ENCODE measurements at places on chromosomes 12 and 14.

DNA sequence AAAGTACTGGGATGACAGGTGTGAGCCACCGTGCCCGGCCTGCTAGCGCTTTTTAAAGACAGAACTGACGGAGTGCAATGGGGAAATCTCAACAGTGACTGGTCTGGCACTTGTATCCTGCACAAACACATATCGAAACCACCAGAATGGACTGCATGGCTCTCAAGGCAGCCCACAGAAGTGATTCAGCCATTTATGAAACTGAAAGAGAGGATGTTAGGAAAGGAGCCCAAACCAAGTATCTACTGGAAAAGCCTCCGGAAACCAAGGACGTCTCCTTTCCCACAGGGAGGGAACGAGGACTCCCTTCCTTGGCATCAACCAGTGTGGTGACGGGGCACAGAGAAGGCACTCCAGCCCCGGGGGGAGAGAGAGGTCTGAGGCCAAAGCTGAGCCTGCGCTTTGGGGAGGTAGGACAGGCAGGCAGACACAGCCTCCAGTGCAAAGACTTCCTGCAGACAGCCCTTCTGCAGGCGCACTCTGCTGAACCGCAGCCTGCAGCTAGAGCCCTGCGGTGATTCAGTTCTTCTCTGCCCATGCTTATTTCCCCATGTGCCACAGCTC, 16.5 kb downstream of the SLC15A4 start:
- DNase-seq = no peak

DNA sequence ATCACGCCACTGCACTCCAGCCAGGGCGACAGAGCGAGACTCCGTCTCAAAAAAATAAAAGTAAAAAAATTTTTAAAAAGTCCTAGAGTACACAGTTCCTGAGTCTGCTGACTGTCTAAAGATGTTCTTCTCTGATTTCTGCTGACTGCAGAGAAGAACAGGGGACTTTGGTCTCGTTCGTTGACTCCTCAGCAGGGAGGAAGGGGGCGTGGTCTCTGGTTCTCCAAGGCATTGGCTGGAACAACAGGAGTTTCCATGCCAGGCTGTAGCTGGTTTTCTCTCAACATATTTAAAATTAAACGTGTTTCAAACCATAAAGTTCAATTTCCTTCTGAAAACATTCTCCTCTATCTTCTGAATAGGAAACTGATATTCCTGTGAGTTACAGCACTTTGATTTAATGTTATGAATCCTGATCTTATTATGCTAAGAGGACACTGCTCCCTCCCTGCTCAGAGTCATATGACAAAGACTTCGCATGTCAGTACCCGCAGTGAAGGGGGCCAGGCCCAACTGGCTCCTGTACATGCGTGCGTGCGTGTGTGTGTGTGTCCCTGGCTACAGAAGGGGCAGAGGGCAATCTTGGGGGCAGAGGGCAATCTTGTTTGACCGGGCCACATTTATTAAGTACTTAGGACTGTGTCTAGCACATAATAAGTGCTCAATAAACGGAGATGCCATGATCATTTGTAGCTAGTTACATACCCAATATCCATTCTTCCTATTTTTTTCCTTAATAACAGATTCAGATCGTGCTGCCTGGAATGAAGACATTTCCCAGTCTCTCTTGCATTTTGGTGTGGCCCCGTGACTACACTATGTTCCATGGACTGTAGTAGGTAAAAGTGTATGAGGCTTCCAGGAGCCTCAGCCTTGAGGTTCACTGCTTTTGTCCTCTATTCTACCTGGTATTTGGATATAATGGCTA, 16.5 kb upstream of the HNF1A start:
- DNase-seq = no peak

- DNase-seq = no peak
Measured at GRCh38 chr14:75141967-75142366, 15.1 kb upstream of the NEK9 start.

DNA sequence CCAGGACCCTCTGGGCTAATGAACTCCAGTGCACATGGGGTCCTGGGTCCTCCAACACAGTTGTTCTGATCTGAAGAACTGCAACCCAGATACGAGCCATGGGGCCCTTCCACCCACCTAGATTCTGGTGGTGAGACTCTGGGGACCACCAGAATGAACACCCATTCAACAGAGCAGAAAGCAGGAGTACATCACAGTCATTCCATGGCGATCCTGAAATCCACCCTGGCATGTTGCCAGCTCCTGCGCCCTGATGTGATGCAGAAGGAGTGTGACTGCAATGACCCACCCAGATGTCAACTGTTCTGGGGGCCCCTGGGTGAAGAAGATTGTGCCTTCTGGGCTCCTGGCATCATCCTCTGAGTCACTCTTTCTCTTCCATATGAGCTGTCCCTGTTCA, 211.6 kb downstream of the KIF26A start:
- no peak for DNase-seq

GRCh38 chr12:22234561-22234960, 99.9 kb downstream of the ST8SIA1 start:
- no peak for DNase-seq

DNA sequence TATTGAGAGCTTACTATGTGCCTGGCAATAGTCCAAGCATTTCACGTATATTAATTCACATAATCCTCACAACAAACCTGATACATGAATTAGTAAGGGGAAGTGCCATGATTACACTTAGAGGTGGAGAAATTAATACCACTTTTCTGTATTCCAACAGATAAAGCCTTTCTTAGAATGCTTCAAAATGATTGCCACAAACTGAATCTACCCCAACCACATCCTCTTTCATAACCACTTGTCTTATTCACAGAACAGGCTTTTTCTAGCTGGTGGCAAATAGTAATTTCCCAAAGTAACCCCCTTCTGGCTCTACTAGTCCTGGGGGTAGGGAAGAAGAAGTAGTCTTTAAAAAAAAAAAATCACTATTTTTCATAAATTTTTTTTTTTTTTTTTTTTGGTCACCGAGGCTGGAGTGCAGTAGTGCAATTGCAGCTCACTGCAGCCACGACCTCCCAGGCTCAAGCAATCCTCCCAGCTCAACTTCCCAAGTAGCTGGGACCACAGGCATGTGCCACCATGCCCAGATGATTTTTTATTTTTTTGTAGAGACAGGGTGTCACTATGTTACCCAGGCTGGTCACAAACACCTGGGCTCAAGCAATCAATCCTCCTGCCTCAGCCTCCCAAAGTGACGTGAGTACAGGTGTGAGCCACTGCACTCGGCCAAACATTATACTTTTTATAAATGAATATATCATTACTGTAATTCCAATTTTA, 59.0 kb upstream of the ARID2 start:
- no peak for DNase-seq
